Endothelial cell of umbilical vein (primary cell): ENCODE measurements at places on chromosomes 12 and 14. TPM values are rescaled to one million over a fixed set of nuclear protein-coding genes. Genes with fewer than 3 reads are reported as not detected.
A peak's percentile ranks its signal among the peaks of the same experiment; 100 is the strongest.

DNA sequence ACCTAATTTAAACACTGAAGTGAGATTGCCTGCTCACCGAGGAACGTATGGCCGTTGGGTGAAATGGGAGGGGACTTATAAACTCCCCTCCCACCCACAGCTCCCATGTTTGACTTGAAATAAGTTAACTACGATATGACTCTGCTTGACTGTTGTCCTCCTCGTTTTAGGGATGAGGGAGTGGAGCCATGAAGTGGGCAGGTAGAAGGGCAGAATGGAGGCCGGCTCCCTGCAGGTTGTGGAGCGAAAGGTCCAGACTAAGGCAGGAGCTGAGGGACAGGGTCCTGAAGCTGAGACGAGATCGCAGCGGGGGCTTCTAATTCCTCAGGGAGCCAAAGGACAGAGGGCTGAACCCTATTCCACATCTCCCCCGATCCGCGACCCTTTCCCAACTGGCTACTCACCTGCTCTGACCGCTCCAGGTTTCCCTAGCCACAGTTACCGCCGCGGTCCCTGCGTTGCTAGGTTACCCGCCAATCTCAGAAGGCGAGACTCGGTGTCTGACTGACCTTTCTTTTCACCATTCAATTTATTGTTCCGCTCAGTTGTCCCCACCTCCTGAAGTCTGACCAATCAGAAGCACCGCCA is 577 bp upstream of the TPCN1 start:
- H3K4me1 ChIP-seq, result peaks cover 23% of the 10 kb centered on the region
- no peaks in the 10 kb centered on the region for H3K27me3 ChIP-seq
- H3K36me3 ChIP-seq, result no peaks in the 10 kb centered on the region

DNA sequence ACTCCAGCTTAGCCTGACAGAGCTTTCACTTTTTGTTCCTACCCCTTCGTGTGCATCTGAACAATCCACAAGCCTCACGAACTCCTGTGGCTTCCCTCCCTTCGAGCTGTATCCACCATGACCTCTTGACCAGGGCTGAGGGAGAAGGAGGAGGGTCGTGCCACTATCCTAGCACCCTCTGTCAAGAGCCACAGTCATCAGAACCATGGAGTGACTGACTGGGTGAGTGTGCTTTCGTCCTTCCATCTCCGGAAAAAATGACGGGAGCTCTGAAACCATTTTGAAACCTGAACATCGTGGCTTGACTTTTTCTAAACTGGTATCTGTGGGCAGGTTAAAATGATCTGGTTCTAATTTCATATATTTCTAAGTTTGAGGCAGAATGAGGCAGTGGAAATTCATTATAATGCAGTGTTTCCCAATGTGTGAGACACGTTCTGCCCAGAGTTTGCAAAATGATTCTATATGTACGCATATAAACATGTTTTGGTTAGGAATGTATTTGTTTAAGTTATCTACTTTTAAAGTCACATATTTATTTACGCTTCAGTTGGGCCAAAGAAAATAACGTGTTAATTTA is 27.0 kb downstream of the IL26 start:
- H3K27me3 ChIP-seq, result peaks cover 2% of the 10 kb centered on the region
- H3K27ac ChIP-seq, result no peak overlapping the region
- no peak for DNase-seq
- H3K36me3 ChIP-seq, result no peaks in the 10 kb centered on the region
- H3K4me1 ChIP-seq, result no peaks in the 10 kb centered on the region

- H3K27me3 ChIP-seq, result no peaks in the 10 kb centered on the region
- no peak overlapping the region for H3K4me3 ChIP-seq
- H3K36me3 ChIP-seq, result no peaks in the 10 kb centered on the region
- no peak for DNase-seq
Observed at GRCh38 chr14:83470466-83470865, 1936.8 kb upstream of the SEL1L start.

GRCh38 chr14:39006721-39007410 is 96.2 kb downstream of the SEC23A start:
- no peaks in the 10 kb centered on the region for H3K4me1 ChIP-seq
- no peak overlapping the region for H3K4me3 ChIP-seq
- no peak for DNase-seq
- H3K27me3 ChIP-seq, result no peaks in the 10 kb centered on the region

The GNB3 gene
- total RNA-seq, result 9.4 and 14.6 TPM in 2 replicates

DNA sequence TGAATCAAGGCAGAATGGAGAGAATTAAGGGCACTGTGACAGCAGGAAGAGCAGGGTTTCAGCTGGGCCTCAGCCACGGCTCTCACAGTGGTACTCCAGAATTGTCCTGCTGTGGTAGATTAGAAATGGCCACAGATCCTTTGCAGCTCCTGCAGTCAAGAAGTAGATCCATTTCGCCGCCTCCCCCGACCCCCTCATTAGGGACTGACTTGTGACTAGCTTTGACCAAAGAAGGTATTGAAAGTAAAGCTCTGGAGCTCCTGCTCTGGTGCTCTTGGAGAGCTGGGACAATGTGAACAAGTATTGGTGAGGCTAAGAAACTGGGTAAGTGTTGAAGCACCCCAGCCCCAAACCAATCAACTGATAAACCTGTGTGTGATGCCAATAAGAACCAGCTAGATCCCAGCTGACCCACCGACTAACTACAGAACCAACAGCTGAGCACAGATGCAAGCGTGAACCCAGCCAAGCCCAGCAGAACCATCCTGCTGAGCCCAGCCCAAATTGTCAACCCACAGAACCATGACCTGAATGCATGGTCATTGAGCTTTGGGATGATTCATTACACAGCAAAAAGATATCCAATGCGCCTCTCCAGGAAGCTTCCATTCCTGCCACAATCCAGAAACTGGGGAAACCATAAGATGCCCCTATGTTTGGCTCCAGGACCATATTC is 50.7 kb downstream of the JAG2 start:
- no peak for DNase-seq
- H3K27me3 ChIP-seq, result peaks cover 6% of the 10 kb centered on the region
- H3K27ac ChIP-seq, result no peak overlapping the region
- no peak overlapping the region for H3K4me3 ChIP-seq
- H3K4me1 ChIP-seq, result no peaks in the 10 kb centered on the region

DNA sequence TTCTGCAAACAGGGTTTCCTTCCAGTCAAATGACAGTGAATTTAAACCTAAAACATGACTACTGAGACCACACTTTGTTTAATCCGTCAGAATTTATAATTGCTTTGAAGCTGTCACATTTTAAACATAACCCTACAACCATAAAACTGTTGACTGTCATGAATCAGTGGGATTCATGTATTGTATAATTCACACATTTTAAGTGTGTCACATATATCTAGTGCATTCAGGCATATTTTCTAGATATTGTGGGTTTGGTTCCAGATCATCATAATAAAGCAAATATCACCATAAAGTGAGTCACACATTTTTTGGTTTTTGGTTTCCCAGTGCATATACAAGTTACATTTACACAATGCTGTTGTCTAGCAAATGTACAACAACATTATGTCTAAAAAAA is 304.4 kb downstream of the TMEM132D start:
- no peak overlapping the region for H3K27ac ChIP-seq
- H3K4me1 ChIP-seq, result no peaks in the 10 kb centered on the region
- no peak for DNase-seq
- H3K36me3 ChIP-seq, result no peaks in the 10 kb centered on the region

DNA sequence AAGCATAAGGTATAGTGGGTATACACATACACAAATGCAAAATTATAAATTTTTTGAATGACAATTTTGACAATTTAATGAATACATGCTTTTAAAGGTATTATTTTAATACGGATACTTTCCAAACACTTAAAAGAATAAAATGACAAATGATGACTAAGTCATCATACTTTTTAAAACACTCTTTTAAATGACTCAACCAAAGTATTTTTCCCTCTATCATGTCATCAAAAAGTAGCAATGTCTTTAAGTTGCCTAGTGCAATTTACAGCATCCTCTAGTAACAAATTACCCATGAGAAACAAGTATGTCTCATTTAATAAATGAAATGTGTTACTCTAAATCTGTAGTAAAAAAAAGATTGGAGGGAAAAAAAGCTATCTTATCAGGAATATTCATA is 73.3 kb downstream of the RPS6KA5 start:
- no peaks in the 10 kb centered on the region for H3K36me3 ChIP-seq
- H3K4me1 ChIP-seq, result no peaks in the 10 kb centered on the region
- no peak overlapping the region for H3K4me3 ChIP-seq
- H3K27ac ChIP-seq, result no peak overlapping the region

- H3K4me3 ChIP-seq, result no peak overlapping the region
- no peak for DNase-seq
- H3K4me1 ChIP-seq, result no peaks in the 10 kb centered on the region
- no peaks in the 10 kb centered on the region for H3K27me3 ChIP-seq
Observed at GRCh38 chr14:102729825-102730224, 47.4 kb upstream of the TRAF3 start.

DNA sequence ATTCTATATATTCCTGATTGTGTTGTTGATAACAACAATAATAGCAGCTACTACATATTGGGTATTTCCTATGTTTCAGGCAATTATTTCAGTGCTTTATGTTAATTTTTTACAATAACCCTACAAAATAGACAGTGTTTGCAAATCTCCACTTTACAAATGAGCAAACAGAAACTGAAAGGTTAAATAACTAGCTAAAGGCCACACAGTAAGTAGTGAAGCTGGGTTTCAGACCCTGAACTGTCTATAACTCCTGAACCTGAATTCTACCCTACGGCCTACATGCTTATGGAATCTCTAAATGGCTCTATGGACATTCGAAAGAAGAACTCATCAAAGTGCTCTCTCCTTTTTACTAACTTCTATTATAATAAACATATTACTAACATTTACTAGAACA is 19.7 kb upstream of the NUDT4 start:
- peaks cover 2% of the 10 kb centered on the region for H3K4me1 ChIP-seq
- no peak overlapping the region for H3K4me3 ChIP-seq
- H3K36me3 ChIP-seq, result no peaks in the 10 kb centered on the region
- DNase-seq, result no peak

GRCh38 chr12:16063726-16064125 is 152.6 kb downstream of the DERA start:
- peak; percentile 8 for DNase-seq
- peaks cover 7% of the 10 kb centered on the region for H3K27me3 ChIP-seq
- no peak overlapping the region for H3K27ac ChIP-seq
- H3K4me3 ChIP-seq, result no peak overlapping the region
- H3K36me3 ChIP-seq, result no peaks in the 10 kb centered on the region

DNA sequence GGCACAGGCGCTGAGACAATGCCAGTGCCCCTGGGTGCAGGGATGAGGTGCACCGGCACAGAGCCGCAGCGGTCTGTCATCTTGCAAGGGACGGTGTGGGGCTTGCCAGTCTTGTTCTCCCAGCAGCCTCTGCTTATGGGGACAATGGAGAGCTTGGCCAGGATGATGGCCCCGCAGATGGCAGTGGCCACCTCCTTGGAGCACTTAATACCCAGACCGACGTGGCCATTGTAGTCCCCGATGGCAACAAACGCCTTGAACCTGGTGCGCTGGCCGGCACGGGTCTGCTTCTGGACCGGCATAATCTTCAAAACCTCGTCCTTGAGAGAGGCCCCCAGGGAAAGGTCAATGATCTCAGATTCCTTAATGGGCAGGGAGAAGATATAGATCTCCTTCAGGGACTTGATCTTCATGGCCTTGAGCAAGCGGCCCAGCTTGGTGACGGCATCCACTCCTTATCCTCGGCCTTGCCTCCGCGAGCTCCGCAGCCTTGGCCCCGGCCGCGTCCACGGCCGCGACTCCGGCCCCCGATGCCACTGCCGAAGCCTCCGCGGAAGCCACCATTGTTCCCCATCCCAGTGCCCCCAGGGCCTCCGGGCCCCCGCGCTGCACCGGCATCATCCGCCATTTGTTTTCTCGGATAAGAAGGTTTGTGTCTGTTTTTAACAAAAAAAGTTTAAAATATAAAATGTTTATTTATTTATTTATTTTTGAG is 29.9 kb downstream of the VRTN start:
- no peak for DNase-seq
- H3K4me1 ChIP-seq, result no peaks in the 10 kb centered on the region
- H3K27me3 ChIP-seq, result no peaks in the 10 kb centered on the region
- H3K27ac ChIP-seq, result no peak overlapping the region
- H3K36me3 ChIP-seq, result no peaks in the 10 kb centered on the region
- no peak overlapping the region for H3K4me3 ChIP-seq

DNA sequence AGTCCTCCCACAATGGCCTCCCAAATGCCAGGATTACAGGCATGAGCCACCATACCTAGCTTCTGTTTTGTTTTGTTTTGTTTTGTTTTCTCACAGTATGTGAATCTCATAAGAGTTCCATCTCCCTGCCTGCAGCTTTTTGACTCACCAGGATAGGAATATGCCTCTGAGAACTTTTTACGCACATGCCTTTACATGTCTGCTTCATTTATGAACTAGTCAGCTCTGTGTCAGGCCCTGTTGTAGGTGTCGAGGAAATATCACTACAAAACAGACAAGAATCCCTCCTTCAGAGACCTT is 89.0 kb downstream of the BORCS5 start:
- H3K27ac ChIP-seq, result no peak overlapping the region
- H3K4me1 ChIP-seq, result peaks cover 37% of the 10 kb centered on the region
- H3K27me3 ChIP-seq, result no peaks in the 10 kb centered on the region
- H3K4me3 ChIP-seq, result no peak overlapping the region
- H3K36me3 ChIP-seq, result no peaks in the 10 kb centered on the region

DNA sequence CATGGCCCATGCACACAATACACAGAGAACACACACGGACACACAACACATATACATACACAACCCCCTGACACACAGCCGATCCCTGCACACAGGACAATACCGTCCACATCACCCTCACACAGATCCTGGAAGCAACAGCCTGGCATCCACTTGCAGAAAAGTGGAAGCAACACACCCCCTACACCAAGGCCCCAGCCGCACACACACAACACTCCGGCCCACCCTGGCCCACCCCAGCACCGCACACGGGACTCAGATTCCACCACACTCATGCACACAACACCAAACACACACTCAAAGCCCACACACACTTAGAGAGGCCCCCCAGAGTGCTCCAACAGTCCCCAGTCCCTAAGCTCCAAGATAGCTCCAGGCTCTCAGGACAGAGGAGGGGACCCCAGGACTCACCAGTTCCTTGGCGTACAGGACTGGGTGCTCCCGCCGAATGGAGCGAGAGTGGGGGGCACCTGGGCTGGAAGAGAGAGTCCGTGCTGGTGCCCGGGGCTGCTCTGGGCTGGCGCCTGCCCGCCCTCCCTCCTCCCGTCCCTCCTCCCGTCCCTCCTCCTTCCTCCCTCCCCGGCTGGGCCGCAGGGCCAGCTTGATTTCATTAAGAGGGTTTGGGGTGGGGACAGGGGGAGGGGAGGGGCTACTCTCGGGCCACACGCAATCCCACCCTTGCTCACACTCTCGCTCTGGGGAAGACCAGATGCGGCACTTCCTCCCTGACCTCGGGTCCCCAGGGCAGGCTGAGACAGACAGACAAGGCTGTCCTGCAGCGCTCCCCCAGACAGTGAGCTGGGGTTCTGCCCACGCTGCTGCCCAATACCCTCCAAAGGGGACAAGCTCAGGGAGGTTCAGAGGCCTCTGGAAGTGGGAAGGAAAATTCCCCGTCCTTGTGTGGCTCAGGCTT is at the start of gene TMEM119:
TSS of gene TMEM119 (minus strand) at position 526 of the 913 bp plus-strand sequence. CDS start 5,701 bp downstream, outside the sequence.
- H3K4me1 ChIP-seq, result no peaks in the 10 kb centered on the region
- no peak within 1 kb of the TSS for H3K27ac ChIP-seq
- H3K36me3 ChIP-seq, result no peaks in the 10 kb centered on the region
- no peak for DNase-seq
